Aorta (tissue), 5 donors: ENCODE measurements at places on chromosomes 12 and 14. TPM values are rescaled to one million over a fixed set of nuclear protein-coding genes. Genes with fewer than 3 reads are reported as not detected.

GRCh38 chr12:78540606-78541336 lies 323.8 kb upstream of the SYT1 start:
- no peak for DNase-seq

GRCh38 chr14:67418401-67419191 lies 6.6 kb upstream of the PLEK2 start:
- DNase-seq, result no peak

GRCh38 chr14:30260833-30261607 lies 297.9 kb upstream of the G2E3 start:
- no peak for DNase-seq

- DNase-seq, result no peak
Observed at GRCh38 chr12:68114606-68115005, 44.9 kb downstream of the IFNG start.

- DNase-seq, result peak; percentile 88
Observed at GRCh38 chr12:14554281-14555007, 13.2 kb downstream of the PLBD1 start.

Gene CLEC6A
- not detected for total RNA-seq

GRCh38 chr12:71849109-71849851 lies 9.7 kb downstream of the TBC1D15 start:
- DNase-seq, result no peak
